ENCODE measurements at places on chromosomes 11 and 22. TPM values are rescaled to one million over a fixed set of nuclear protein-coding genes. Genes with fewer than 3 reads are reported as not detected.

The CHEK2 gene
- total RNA-seq = 14.9 TPM

DNA sequence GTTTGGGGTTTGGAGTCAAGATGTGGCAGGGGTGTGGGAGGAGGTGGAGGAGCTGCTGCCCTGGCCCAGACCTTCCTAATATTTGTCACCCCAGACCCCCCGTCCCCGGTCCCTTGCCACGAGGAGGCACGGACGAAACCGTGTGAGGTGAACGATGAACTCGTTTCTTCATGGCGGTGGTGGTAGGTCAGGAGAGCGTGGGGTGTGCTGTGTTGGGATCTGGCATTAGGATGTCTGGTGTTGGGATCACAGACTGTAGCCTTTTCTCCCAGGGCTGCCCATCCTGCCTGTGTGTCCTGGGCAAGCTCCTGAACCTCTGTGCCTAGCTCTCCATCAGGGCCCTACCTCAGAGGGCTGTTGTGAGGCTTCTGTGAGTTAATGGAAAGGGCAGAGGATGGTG, 8.4 kb downstream of the MAPK8IP2 start:
- ATAC-seq = no peak

DNA sequence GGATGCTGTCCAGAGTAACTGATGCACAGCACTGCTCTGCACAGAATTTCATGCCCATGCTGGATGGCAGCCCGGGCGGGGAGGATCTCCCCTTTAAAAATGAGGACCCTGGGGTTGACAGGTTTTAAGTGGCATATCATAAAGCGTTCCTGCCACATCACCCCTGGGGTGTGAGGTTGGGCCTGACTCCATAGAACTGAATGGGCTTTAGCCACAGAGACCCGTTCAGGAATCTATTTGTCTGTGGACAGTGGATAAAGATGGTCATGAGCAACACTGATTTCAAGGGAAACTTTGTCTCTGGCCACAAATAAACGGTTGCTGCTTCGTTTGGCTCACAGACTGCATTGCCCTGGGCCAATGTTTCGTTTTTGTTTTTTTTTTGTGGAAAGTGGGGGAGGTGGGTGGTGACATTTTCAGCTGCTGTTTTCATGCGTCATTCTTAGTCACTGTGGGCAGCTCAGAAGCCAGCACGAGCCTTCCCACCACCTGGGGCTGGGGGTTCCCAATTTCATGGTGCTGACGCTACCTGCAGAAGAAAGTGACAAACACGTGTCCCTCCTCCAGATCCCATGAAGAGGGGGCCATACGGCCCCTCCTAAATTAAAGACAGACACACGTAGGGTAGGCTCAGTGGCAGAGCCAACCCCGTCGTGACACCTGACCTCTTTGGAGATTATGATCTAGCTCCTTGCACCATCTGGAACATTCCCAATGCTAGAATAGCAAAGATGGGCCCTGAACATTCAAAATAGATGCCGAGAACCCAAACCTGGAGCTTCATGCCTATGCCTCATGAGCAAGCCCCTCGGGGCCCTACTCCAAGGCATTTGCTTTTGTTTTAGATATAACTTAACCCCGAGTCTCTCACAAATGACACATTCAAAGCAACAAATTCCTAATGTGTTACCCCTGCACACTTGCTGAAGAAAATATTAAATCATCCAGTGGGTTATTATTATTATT, 54.8 kb upstream of the PHF21B start:
- no peak for ATAC-seq

DNA sequence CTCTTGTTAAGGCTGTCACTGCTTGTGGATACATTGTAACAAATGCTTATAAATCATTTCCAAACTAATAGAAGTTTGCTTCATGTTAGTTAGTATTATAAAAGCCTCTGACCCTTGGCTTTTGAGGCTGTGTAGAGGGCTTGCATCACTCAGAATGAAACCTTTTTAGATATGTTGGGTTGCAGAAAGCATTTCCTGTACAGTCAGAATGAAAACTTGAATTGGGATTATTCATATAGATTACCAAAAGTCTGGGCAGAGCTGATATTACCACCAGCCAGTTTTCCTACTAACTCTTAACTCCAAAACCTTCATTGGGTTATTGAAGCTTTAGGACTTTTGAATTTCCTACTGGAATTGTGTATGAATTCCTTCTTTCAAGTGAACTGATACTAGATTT, 12.0 kb downstream of the KMT2A start:
- no peak for ATAC-seq

- ATAC-seq = no peak
Measured at GRCh38 chr11:127651175-127651887, 650.8 kb upstream of the KIRREL3 start.

The ZNF280B gene
- 0.04 TPM for total RNA-seq

The HIC2 gene
- total RNA-seq = 2.1 TPM

The CFAP300 gene
- total RNA-seq = 0.80 TPM

GRCh38 chr11:8221046-8221723, 42.5 kb downstream of the LMO1 start:
- ATAC-seq = no peak

DNA sequence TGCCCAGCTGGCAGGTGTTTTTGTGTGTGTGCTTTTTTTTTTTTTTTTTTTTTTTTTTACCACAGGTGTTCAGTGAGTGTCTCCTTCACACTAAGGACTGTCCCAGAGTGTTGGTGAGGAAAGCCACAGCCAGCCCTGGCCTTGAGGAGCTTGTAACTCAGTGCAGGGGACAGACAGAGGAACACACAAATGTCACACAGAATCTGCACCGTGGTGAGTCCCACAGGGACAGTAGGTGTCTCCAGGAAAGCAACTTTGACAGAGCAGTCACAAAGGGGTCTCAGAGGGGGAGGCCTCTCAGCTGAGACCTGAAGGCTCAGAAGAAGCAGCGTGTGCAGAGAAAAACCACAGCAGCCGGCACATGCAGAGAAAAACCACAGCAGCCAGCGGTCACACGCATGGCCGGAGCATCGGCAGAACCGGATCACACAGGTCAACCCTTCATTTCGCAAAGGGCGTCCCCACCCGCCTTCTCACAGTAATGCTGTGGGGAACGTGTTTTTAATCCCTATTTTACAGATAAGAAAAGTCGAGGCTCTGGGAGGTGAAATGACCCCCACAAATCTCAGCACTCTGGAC, 101.7 kb upstream of the PRR5 start:
- no peak for ATAC-seq

DNA sequence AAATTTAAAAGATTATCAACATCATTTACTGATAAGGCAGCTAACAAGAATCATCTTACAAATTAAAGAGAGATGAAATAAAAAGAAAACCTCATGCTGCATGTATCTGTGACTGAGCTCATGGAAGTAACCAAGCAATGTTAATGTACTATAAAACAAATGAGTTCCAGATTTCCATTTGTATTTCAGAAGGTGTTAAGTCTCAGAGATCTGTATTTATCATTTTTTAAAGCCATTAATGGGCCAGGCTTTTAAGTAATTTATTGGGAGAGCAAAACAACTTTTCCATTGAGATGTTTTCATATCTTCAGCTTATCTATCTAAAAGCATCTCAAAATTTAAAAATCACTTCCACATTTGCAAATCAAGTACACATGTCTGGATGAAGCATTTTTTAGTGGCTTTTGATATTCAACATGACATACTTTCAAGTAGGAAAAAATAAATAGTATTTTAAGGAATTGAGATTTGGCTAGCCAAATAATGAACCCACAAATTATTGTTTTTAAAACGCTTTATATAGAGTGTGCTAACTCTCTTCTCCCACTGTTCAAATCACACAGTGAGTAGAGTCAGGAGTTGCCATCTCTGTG, 17.9 kb upstream of the BBOX1 start:
- no peak for ATAC-seq

- ATAC-seq = no peak
Measured at GRCh38 chr11:102545701-102546100, 15.2 kb upstream of the MMP7 start.

The SLC6A5 gene
- total RNA-seq = not detected

DNA sequence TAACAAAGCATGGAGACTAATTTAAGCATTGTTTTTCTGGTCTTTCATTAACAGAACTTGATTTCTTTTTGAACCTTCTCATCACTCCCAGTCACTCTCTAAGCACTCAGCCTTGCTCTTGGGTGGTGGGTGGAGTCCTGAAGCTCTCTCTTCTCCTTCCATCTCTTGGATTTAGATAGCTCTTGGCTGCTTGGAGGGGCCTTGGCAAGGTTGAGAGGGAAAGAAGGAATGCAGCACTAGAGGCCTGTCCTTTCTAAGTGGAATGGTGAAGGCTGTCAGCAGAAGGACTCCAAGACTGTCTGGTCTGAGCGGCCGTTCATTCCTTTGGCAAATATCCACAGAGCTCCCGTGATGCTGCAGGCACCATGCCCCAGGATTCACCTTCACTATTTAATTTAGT, 168.6 kb upstream of the E2F8 start:
- ATAC-seq = no peak

GRCh38 chr22:47902646-47903180, 1140.3 kb downstream of the TBC1D22A start:
- no peak for ATAC-seq

DNA sequence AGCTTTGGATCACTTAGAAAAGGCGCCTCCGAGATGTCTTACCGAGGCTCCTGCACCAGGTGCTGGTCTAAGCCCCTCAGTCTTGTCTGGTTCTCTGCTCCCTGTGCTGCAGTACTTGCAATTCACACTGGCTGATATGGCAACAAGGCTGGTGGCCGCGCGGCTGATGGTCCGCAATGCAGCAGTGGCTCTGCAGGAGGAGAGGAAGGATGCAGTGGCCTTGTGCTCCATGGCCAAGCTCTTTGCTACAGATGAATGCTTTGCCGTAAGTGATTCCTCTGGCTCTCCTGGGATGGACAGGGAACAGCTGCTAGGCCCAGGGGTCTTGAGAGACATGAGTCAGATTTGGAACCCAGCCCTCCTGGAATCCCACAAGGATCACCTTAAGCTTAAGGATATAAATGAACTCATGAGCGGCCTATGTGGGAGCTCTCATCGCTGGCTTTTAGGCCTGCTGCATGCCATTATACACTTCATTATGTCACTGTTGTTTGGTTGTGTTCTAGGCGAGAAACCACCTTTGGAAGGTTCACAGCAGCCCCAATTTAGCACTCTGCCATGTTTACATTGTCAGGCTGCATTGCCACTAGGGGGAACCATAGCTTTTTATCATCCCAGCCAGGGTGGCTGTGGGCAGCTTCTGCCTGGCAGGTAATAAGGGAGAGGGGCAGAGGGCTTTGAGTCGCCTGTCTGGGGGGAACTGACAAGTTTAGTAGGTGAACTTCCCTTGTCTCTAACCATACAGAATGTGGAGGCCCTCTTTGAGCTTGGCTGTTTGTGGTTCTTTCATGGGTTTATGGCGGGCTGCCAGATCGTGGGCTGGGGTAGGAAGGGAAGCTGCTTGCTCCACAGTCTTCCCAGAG, 8.5 kb downstream of the ACAD8 start:
- no peak for ATAC-seq

DNA sequence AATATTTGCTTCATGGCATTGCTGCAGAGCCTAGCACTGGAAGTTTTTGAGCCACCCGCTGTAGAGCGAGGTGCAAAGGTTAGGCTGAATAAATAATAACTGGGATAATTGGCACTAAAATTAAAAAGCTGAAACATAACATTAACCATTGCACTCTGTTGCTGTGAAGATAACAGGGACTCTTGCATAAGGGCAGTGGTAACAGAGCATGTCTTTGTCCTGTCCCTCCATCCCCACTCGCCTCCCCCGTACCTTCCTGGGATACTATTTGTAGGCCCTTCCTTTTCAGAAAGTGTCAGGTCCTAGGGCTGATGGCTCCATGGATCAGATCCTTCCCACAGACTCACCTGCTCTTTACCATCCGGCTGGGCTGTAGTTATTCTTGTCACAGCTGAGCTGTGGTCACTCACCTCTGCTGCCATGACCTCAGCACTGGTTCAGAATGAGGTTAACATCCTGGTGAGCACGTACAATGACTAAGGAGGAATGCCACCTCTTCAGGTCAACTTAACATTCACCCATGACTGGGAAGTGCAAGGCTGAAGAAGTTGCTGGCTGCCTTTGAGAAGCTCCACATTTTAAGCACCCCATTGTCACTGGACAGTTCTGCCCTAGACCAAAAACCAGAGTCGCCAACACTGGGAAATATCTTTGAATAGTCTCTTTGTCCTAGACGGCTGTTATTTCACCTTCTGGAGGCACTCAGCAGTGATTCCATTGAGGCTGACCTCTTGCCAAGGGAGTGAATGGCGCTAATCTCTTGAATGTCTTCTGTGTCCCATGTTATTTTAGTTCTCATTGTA, 103.2 kb upstream of the KIRREL3 start:
- ATAC-seq = no peak

The HORMAD2 gene
- not detected for total RNA-seq

The PYGM gene
- 0.44 TPM for total RNA-seq

DNA sequence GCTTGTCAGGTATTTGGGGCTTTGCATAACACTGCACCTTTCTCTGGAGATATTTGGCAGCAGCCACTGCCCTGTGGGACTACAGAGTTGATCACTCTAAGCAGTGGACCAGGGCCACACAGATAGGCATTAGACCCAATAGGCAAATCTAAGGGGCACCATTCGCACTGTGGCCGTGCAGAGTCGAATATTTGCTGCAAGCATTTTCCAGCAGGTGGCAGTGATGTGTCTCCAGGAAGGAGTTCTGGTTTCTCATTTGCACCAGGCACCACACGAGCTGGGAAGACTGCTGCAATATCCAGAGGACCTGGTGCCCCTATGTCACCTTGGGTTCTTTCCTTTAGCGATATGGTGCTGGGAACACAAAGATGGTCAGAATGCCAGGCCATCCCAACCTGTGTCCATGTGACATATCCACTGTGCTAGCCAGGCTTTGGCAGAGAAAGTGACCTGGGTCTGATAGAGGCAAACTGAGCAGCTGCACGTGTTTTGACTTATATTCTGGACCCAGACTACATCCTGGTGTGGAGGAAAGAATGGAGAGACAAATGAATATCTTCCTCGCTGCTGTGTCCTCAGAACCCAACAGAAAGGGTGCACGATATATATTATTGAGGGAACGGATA, 318.7 kb downstream of the BUD13 start:
- ATAC-seq = peak; percentile 52

The OR51E2 gene
- not detected for total RNA-seq

The PACSIN3 gene
- 55.3 TPM for total RNA-seq

The NXPE2 gene
- not detected for total RNA-seq

The MAP6 gene
- total RNA-seq = 0.32 TPM

The HEPN1 gene
- total RNA-seq = not detected

GRCh38 chr11:102313238-102313940, 3.9 kb upstream of the BIRC3 start:
- ATAC-seq = no peak

The FIBIN gene
- total RNA-seq = 1.2 TPM

The INPP5J gene
- 1.5 TPM for total RNA-seq

The ADAMTS8 gene
- 0.56 TPM for total RNA-seq

DNA sequence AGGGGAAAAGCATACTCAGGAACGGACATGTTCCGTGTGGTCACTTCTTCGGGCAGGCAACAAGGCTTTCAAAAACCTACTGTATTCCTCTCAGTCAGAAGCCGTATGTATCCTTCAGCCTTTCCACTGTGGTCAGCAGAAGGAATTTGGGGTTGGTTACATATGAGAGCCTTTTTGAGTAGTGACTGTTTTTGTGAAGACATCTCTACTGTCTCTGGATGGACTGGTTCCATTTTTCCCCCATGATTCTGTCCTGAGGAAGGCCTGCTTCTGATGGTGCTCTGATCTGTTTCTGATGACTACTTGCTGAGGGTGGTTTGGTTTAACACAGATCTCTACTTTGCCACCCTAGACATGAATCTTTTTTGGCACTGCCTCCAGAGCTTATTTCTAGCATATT, 63.7 kb upstream of the HORMAD2 start:
- ATAC-seq = no peak

The CARD16 gene
- 14.0 TPM for total RNA-seq
